ENCODE measurements at places on chromosomes 1 and 21.

DNA sequence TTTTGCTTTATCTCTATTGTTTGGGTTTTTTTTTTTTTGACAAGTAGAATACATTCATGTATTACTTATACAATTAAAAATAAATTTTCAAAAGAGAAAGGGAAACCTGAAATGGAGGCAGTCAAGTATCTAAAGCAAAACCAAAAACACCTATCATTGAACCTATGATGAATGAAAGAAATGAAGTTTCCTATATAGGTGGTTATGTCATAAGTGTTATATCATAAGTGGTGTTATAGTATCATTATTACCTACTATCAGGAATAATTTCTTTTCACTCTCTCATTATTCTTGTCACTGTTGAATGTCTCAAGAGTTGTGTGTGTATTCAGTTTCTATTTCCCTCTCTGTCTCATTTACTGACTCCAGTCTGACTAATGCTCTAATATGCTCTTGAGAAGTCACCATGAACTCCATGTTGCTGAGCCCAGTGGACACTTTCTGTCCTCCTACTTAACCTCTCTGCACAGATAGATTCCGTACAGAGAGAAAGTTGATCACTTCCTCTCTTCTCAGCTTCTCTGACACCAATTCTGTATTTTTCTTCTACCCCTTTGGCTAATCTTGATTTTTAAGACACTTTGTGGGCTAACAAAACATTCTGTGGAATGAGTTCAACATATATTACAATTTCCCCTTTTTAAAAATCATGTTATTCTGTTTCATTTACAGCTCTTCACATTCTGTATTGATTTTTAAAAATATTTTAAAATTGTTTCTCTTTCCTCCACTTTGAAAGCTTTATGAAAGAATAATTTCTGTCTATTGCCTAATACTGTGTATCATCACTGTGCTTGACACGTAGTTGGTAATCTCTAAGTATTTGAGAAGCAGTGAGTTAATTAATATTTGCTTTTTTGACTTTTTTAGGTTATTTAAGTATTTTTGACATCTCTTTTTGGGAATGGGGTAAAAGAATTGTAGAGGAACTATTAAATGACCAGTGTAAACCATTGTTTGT is 50.1 kb downstream of the RASAL2 start:
- no peak for DNase-seq

DNA sequence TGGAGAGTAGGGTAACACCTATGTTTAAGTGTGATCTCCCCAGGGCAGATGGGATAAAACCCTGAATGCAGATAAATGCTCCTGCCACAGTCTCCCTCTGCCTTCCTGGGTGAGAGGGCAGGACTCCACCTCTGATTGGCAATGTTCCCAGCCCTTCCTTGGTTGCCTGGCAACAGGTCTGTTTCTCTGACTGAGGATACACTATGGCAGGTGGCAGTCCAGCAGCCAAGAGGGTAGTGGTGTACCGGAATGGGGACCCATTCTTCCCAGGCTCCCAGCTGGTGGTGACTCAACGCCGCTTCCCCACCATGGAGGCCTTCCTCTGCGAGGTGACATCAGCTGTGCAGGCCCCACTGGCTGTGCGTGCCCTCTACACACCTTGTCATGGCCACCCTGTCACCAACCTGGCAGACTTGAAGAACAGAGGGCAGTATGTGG is at the start of gene DCDC2B:
Gene DCDC2B, plus strand, starts transcription at position 199 of the 438 bp plus-strand sequence. Its CDS starts 5 bp downstream, at position 204.
- no peak for DNase-seq

DNA sequence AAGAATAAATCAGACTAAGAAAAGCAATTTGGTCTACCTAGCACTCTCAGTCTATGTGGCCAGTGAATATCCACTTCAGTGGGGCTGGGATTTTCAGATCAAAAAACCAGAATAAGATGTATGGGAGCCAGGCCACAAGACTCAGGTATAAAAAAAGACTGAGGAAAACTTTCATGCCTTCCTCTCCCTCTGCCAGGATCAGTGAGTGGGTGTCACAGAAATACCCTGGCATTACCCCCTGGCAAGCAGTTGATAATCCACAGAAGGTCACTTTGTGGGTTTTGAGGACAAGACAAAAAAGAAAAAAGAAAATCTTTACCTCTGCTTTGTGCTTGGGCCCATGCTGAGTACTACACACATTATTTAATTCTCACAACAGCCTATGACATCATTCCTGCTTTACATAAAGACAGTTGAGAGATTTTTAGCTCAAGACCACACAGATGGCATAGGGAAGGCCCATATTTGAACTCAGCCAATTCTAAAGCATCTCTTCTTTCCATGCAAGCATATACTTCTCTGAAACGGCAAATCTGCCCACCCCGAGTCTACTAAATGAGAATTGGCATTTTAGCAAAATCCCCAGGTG is 57.6 kb downstream of the DESI2 start:
- no peak for DNase-seq

GRCh38 chr1:199774433-199775089 is 252.9 kb upstream of the NR5A2 start:
- no peak for DNase-seq

DNA sequence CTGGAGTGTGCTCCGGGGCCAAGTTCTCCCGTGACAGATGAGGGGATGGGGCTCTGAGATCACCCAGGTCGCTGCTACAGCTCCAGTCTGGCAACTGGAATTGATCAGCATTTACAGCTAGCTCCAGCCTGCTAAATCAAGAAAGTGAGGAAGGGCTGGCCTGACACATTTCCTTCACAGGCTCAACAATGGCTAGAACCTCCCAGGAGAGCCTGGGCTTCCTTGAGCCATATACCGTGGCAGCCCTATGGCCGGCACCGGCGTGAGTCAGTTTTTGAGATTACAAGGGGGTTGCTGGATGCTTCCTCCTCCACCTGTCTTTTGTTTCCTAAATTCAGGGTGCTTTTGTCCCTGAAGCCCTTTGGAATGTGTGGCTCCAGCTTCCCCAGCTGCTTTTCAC is 104.2 kb downstream of the ETS2 start:
- DNase-seq: no peak

DNA sequence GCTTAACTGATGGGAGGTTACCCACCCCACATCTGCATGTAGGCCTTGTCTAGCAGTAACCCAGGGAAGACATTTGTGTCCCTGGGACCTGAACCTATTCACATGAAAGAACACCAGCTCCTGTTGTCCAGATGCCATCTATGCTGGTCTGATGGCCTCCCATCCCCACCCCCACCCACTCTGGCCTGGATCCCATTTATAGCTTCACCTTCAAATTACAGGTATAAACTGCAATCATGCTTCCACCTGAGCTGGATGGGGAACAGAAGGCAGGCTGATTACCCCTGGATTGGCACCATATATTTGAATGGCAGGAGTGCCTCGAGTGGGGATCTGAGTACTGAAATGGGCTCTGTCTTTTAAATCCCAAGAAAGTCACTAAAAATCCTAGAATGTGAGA is 312.7 kb upstream of the USP24 start:
- DNase-seq: no peak

DNA sequence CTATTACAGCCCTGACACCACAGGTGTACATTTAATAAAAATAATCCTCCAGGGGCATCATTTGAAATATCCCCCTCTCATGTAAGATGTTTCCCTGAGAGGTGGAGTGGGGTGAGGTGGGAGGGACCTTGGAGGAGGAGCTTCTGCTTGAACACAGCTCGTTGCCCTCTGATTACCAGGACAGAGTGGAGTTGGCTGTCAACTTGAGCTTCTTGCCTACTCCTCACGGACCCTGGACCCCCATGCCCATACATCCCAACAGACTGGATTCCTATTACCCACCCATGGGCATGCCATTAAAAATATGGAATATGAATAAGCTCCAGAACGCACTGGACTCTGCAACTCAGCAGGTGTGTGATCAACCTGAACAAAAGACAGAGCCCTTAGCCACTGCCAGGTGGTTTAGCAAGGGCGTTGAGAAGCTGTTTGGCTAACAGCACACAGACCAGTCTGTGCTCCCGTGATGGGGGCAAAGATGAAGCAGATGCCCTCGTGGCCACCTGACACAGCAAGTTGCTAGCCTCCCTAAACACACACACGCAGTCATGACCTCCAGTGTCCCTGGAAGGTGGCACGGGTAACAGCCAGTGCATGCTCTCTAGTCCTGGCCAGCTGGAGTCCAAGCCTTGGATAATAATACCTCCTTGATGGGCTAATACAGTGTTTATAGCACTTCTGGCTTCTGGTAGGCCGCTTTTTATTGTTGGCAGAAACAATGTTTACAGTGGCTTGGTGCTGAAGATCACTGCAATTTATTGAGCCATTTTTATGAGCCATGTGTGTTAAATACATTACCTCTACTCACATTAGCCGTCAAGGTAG is 155.0 kb downstream of the TOMM20 start:
- DNase-seq: no peak

GRCh38 chr1:214021321-214021720 is 33.5 kb downstream of the PROX1 start:
- no peak for DNase-seq

DNA sequence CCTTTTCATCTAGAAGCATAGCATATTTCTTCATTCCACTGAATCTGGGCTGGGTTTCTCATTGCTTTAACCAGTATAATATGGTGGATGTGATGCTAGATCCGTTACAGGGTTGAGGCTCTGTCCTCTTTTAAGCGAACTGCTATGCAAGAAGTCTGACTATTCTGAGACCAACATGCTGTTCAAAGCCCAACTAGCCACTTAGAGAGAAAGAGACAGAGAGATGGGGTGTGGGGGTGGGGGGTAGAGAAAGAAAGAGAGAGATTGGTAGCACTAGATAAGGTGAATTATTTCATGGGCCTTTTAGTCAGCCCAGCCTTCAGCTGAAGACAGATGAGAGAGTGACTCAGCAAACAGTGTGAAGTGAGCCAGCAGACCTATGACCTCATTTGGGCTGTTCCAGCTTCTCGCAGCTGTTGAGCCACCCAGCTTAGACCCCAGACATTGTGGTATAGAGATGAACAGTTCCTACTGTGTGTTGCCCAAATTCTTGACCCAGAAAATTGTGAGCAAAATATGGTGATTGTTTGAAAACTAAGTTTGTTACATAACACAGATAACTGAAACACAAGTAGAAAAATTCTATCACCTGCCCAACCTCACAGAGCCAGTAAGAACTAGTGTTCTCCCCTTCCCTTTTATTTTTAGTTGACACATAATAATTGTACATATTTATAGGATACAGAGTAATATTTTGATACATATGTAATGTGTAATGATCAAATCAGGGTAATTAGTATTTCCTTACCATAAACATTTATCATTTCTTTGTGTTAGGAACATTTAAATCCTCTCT is 40.7 kb upstream of the PRKACB start:
- no peak for DNase-seq

DNA sequence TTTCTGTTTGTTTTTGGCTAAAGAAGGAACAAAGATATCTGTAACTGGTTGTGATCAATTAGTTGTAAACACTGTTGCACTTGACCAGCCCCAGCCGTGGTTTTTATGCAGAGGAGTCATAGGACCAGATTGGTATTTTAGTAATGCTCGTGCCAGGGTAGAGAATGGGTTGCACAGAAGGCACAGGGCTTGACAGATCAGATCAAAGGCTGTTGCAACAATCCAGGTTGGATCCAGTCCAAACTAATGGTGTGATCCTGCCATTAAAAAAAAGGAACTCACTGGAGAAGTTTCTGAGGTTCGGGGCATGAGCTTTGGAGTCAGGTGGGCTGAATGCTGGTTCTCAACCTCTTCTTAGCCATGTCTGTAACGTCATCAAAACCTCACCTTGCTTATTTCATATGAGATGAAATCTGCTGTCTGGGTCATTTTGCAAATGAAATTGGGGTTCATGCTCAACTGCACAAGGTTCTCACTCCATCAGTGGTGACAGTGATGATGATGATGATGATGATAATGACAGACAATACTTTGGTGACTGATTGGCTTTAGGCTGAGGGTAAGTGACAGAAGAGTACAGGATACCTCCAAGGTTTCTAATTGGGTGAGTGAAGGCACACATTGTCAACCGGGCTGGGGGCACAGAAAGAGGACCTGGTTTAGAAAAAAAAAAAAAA is 43.1 kb downstream of the ZNF281 start:
- DNase-seq: no peak

- DNase-seq: no peak
Observed at GRCh38 chr1:37861151-37861550, 1.8 kb upstream of the MTF1 start.

DNA sequence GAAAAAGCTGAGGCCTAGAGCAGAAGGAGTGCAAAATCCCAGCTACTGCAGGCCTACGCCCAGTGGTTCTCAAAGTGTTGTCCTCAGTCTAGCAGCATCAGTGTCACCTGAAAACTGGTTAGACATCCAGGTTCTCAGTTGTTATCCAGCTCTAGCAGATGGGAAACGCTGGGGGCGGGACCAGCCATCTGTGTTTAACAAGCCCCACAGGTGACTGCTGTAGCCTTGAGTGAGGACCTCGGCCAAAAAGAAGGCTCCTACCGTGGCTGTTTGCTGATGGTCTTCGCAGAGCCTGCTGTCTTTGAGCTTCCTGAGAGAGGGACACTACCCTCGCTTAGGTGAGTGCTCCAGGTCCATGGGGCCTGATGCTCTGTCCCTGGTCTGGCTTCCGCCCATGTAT is 69.7 kb downstream of the LRRN2 start:
- DNase-seq: no peak

GRCh38 chr1:31891280-31891679 is 46.9 kb downstream of the PTP4A2 start:
- DNase-seq: no peak

GRCh38 chr1:60747353-60747752 is 335.0 kb upstream of the NFIA start:
- DNase-seq: no peak

DNA sequence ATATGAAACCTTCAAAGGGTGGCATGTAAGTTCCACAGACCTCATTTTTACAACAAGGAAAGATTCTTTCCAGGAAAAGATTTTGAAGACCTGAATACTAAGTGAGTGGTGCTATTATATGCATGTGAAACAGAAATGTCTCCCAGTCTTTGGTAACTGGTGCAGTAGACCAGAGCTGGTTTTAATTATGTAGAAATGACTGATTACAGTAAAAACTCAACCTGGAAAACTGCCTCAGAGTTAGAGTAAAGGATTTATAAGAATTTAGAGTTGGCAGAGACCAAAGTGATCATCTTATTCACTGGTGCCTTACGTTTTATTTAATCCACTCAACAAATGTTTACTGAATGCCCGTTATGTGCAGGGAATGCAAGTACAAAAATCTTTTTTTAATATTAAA is 30.2 kb upstream of the LRRC8D start:
- DNase-seq: no peak

GRCh38 chr1:106480629-106481028 is 575.8 kb upstream of the PRMT6 start:
- DNase-seq: no peak

GRCh38 chr1:79422726-79423125 is 416.2 kb upstream of the ADGRL4 start:
- DNase-seq: no peak

DNA sequence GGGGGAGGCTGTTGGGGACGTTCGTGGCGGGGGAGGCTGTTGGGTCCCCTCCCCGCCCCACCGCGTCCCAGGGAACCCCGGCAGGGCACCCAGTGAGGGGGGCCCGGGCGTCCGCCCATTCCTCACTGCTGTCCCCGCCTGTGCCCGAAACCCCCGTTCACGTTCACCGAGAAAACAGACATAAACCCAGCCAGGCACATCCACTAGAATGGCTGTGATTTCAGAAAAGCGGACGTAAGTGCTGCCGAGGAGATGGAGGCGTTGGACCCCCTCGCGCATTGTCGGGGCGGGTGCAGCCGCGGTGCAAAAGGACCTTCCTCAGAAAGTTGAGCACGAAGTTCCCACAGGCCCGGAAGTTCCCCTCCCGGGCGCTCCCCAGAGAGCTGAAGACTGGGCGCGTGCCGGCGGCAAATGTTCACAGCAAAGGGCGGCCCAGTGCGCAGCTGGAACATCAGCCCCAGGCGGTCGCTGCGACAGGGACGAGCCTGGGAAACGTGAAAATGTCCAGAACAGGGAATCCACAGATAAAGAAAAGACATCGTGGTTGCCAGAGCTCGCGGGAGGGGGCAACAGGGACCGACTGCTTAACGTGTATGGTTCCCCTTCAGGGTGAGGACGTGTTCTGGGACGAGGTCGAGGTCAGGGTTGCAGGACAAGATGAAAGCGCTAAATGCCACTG is 18.5 kb upstream of the SAMD11 start:
- no peak for DNase-seq
